ENCODE measurements at places on chromosomes 4 and X.

DNA sequence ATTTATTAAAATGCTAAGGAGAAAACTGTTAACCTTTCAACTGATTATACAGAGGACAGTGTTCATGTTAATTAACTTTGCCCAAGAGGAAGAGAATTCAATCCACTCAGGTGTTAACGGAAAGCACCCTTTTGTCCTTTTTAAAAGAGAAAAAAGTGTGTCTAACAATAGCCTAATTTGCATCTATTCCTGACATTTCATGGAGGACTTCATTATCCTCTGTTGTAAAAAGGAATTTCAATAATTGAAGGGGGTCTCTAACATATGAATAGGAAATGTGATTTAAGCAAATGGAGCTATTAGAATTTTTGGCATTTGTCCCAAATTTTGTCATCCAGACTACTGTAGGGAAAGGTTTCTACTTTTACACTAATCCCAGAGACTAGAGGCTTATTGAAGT, 44.6 kb upstream of the GC start:
- no peak for DNase-seq

- DNase-seq, result no peak
Observed at GRCh38 chrX:1596676-1597344, 5.4 kb downstream of the AKAP17A start.

DNA sequence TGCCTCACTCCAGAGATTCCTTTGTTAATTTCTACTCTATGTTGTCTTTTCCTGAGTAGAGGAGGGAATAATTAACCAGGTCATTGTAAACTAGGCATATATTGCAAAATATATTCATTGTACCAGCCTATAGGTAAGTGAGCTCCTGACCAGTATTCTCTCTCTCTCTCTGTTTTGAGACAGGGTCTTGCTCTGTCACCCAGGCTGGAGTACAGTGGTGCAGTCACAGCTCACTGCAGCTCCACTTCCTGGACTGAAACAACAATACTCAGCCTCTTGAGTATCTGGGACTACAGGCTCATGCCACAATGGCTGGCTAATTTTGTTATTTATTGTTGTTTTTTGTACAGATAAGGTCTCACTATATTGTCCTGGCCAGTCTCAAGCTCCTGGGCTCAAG, 198.3 kb downstream of the ARAP2 start:
- DNase-seq, result no peak

- DNase-seq, result no peak
Observed at GRCh38 chr4:41304221-41304620, 47.5 kb downstream of the UCHL1 start.

GRCh38 chr4:650461-650860, 23.6 kb downstream of the ATP5ME start:
- no peak for DNase-seq

- no peak for DNase-seq
Observed at GRCh38 chrX:135984791-135985156, 461 bp upstream of the SLC9A6 start.

- no peak for DNase-seq
Observed at GRCh38 chr4:120317713-120318112, 251.1 kb upstream of the MAD2L1 start.

GRCh38 chr4:70114096-70114495, 39.9 kb upstream of the PRR27 start:
- no peak for DNase-seq

- no peak for DNase-seq
Observed at GRCh38 chr4:65668201-65669089, 1.8 kb downstream of the EPHA5 start.

- no peak for DNase-seq
Observed at GRCh38 chr4:171288816-171289432, 524.3 kb upstream of the GALNTL6 start.

GRCh38 chr4:154807042-154807630, 26.1 kb downstream of the RBM46 start:
- DNase-seq, result no peak

DNA sequence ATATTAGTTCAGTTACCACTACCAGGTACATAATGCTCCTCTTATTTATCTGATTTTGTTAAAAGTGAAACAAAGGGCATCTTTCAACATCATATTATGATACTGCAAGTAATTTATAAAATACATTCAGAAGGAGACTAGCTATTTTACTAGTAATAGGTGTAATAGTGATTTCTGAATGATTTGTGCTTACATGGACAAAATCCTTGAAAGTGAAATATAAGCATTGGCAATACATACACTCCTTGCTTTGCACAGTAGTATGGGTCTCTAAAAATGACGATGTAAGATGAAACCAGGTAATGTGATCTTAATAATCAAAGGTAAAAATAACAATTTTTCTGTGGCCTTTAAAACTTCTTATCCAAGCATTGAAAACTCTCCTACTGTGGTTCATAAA, 17.5 kb downstream of the MTHFD2L start:
- no peak for DNase-seq

DNA sequence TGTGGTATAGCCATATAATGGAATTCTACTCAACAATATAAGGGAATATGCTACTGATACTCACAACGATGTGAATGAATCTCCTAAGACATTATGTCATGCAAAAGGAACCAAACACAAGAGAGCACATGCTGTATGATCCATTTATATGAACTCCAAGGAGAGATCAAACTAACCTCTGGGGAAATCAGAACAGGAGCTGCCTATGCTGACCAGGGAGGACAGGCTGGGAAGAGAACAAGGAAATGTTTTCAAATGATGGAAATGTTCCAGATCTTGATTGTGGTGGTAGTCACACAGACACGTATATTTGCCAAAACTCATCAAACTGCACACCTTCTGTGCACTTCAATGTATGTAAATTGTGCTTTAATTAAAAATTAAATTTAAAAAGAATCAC, 175.3 kb downstream of the BCOR start:
- DNase-seq, result no peak

DNA sequence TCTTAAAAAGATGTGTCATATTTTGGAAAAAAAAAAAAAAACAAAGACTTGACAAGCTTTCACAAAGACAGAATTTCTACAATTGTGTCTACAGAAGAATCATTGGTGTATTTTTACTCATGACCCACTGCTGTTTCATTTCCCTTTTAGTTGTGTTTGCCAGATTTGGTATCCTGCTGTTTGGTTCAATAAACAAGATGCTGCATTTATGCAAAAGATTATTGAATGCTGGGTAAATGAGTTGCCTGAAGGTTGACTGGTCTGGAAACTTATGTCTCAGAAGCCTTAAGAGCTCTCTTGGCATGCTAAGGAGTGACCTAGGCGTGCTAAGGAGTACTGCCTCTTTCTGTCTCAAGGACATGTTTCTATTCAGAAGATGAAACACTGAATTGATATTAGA, 64.9 kb upstream of the NPY2R start:
- no peak for DNase-seq

DNA sequence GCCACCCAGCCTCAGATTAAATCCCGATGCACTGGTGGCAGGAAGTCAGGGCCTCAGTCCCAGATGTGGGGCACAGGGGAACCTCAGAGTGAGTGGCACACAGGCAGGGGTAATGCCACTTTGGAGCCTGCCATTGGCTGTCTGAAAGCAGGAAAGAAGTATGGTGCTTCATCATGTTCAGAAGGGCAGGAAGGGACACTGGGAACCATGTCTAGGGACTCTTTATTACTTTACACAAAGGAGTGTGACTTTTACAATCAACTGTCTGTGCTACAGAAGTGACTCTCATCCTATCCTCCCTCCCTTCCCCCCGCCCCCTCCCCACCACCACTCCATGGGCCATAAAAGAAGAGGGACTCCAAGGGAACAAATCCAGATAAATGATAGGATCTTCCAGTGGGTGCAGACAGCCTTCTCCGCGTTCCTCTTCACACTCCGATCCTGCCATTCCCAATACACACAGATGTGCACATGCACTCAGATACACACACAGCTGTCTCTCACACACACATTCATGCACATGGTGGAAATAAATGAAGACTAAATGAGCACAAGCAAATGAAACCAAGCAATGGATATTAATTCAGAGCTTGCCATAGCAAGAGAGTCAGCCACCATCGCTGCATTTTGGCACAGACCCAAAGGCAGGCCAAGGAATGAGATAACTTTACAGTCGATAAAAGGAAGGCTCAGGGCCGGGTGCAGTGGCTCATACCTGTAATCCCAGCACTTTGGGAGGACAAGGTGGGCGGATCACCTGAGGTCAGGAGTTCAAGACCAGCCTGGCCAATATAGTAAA, 2.5 kb upstream of the TMEM154 start:
- DNase-seq, result no peak

GRCh38 chr4:126790633-126791032, 842.1 kb upstream of the INTU start:
- no peak for DNase-seq

DNA sequence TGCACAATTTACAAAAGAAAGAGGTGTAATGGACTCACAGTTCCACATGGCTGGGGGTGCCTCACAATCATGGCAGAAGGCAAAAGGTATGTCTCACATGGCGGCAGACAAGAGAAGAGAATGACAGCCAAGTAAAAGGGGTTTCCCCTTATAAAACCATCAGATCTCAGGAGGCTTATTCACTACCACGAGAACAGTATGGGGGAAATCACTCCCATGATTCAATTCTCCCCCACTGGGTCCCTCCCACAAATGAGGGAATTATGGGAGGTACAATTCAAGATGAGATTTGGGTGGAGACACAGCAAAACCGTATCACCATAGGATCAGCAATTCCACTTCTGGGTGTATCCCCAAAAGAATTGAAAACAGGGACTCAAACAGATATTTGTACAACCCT, 97.5 kb upstream of the STX18 start:
- no peak for DNase-seq
